ENCODE measurements at places on chromosomes 7 and 10.
A peak's percentile ranks its signal among the peaks of the same experiment; 100 is the strongest.

GRCh38 chr10:78407966-78408365 lies 374.3 kb downstream of the RPS24 start:
- DNase-seq = peak; percentile 45

GRCh38 chr10:104546756-104547155 lies 94.3 kb upstream of the SORCS3 start:
- DNase-seq = no peak

GRCh38 chr7:374706-375311 lies 84.8 kb downstream of the FOXL3 start:
- DNase-seq = peak; percentile 50

DNA sequence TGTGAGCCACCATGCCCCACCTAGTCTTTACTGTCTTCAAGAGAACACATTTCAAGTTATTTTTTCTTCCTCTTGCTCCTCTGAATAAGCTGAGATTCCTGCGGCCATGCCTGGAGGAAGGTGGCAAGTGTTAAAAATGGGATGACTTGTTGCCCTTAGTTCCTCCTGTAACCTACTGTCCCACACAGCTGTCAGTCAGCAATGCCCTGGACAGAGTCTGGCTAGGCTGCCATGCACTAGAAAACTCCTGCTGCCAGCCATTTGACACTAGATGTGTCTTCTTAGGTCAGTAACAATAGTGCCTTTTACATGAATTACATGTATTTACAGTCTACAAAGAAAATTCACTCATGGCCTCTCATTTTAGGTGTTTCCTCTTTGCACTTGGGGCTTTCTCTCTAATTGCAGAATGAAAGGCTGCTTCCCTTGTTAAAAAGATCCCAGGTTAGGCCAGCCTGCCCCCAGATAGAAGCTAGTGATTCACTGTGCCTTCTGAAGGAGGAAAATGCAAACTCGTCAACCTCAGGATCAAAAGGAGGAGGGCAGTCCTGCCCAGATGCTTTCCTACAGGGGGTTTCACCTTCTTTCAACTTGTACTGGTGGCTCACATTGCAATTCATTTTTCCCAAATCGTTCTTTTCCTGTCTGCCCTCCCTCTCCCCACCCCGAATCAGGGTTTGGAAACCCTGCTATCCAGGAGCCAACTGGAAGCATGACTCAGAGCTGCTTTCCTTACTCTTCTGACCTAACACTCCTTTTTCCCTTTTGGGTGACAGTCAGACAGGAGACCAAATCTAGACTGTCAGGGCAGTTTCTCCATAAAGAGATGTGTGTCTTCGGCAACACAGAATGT lies 136.6 kb downstream of the SPAG6 start:
- DNase-seq = no peak

- DNase-seq = no peak
Observed at GRCh38 chr10:124200011-124200410, 106.6 kb upstream of the CHST15 start.
